ENCODE measurements at places on chromosomes 4 and X.

GRCh38 chr4:104944596-104944995 is 202.1 kb upstream of the TET2 start:
- no peak for DNase-seq

DNA sequence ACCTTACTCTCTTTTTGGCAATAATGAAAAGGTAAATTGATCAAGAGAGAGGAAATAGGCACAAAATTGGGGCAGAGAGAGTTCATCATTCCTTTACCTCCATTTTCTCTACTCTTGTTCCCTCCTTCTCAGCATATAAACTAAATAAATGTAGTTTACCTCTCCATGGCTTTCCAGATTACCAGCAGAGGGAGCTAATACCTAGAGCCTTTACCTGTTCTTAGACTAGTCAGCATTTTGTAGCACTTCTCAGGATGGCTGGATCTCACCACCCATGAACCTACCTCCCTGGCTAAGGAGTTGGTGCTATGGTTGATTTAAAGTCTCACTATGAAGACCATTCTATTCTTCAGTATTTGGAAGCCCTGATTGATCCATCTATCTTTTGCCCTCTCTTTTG is 15.7 kb downstream of the OFD1 start:
- peak; percentile 65 for DNase-seq

- no peak for DNase-seq
These were observed 1556.4 kb upstream of the ADGRL3 start for GRCh38 chr4:59643682-59644081.

GRCh38 chr4:59904331-59904730 is 1295.8 kb upstream of the ADGRL3 start:
- DNase-seq, result no peak

DNA sequence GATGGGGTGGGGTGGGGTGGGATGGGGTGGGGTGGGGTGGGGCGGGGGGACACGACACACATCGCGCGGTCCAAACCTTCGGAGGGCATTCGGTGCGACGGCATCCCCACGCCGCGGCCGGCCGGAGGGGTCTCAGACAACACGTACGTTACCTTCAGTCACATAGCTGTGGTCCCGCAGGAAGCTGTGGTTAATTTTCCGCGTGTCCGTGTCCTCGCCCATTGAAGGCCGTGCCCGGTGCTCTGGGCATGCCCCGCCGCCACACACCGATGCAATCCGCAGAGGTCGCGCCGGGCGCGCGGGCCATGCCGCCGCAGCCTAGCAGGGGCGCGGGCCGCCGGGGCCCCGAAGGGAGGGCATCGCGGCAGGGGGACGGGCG is 417 bp downstream of the PPP2R2C start:
- no peak for DNase-seq

DNA sequence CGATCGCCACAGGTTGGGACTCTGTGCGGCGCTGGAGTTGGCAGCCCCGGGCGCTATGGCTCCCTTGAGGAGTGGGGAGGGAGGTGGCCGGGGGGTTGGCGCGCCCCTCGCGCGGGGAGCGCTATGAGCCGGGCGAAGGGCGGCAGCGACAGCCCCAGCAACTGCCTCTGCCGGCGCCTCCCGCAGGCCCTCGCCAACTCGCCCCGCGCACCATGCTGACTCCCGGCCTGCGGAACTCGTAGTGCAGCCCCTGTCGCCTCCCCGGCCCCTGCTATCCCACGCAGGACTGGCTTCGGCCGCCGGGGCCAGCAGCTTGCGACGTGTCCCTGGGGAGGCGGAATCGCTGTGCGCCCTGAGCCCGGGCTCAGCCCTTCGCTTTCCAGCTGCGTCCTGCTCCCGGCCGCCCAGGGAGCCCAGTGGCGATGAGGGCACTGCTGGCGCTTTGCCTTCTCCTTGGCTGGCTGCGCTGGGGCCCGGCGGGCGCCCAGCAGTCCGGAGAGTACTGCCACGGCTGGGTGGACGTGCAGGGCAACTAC is 415 bp downstream of the SHISA3 start:
- DNase-seq, result no peak

DNA sequence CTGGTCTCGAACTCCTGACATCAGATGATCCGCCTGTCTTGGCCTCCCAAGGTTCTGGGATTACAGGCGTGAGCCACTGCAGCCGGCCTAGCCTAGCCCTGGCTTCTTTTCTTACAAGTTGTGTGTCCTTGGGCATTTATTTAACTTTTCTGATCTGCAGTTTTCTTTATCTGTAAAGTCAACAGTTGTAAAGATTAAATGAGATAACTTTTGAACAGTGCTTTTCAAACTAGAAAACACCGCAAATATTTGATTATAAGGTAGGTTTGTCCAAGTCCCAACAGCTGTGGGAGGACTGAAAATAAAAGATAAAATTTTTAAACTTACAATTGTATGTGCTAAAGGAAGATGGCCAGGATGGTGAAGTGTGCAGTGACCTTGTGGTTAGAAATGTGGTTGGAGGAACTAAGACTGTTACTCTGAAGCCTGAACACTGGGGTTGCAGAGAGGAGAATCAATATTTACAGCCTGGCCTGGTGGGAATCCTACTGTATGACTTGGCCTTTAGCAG is 44.8 kb downstream of the GSX2 start:
- DNase-seq, result no peak

DNA sequence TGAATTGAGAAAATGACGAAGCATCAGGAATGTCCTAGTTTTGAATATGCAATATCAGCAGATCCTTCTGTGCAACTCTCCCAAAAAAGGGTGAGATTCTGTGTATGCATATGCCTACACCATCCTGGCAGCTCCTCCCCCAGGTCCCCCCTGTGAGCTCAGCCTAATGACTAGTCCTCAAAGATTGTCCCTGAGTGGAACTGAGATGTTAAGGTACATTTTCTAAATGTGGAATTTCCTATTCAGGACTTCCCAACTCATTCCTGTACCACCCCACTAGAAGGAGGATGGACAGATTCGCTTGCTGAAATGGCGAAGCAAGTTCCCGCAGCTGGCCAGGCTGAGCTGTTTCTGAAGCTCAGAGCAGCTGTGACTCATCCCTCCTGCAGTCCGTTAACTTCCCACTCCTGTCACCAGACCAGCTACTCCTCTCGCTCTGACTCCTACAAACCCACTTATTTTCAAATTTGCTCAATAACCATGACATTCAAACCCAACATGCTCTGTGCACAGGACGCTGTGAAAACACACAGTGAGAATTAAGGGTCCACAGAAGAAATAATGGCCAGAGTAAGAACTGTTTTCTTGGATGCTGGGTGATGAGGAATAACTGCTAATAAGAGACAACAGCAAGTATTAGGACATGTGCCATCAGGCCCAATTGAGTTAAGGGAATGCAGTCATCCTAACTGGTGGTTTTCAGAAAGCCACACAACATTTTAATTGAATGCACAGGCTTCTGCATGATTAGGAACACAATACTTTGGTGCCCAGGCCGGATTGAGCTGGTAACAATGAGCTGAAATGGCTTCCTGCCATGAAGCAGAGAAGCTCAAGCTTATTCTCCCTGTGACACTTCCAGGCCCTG is 40.0 kb upstream of the IRF2 start:
- peak; percentile 87 for DNase-seq

- no peak for DNase-seq
These were observed 94.4 kb downstream of the NWD2 start for GRCh38 chr4:37338972-37339371.

DNA sequence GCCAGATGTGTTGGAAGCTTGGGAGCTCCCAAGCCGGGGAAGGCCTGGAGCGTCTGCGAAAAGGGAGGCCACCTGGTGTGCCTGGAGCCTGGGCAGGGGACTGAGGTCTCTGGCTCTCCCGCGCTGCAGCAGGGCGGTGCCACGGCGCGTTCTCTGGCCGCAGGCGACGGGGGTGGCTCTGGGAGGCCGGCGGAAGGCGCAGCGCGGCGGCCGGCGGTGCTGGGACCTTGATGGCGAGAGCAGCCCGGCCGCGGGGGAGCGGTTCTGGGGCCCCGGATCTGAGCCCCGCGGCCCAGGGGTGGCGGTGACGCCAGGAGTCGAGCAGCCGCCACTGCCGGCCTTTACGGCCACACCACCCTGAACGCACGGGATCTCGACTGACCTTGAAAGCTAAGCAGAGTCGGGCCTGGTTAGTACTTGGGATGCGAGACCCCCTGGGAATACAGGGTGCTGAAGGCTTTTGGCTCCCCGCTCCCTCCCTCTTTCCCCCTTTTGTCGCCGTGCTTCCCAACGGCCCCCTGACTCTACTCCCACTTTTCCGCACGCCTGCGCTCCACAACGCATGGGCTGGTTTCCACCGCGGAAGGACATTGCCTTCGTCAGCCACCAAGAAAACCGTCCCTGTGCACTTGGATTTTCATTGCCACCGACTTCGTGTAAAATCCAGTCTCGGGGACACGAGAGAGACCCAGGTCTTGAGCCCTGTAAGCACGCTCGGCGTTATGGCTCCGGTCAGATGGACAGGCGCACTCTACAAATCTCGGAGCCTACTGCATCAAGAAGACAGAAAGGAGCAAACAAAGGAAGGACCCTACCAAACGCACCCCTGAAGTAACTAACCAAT is 9.5 kb downstream of the FRG2 start:
- no peak for DNase-seq
